Stimulated activated CD4-positive, alpha-beta T cell treated with anti-CD3 and anti-CD28 coated beads, TNF-alpha, amount 100 ng/mL, for 1 hour (primary cell): ENCODE measurements at places on chromosomes 7 and 10.

DNA sequence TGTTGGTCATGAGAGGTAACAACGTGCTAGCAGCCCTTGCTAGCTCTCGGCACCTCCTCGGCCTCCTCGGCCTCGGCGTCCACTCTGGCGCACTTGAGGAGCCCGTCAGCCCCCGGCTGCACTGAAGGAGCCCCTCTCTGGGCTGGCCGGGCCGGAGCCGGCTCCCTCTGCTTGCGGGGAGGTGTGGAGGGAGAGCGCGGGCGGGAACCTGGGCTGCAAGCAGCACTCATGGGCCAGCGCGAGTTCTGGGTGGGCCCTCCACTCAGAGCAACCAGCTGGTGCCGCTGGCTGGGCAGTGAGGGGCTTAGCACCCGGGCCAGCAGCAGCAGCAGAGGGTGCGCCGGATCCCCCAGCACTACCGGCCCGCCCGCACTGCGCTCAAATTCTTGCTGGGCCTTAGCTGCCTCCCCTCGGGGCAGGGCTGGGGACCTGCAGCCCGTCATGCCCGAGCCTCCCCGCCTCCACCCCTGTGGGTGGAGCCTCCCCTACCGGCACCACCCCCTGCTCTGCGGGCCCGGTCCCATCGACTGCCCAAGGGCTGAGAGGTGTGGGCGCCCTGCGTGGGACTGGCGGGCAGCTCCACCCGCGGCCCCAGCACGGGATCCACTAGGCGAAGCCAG, 96.1 kb downstream of the PAXIP1 start:
- DNase-seq = no peak

- DNase-seq = no peak
These were observed 14.9 kb downstream of the MET start for GRCh38 chr7:116686812-116687419.

DNA sequence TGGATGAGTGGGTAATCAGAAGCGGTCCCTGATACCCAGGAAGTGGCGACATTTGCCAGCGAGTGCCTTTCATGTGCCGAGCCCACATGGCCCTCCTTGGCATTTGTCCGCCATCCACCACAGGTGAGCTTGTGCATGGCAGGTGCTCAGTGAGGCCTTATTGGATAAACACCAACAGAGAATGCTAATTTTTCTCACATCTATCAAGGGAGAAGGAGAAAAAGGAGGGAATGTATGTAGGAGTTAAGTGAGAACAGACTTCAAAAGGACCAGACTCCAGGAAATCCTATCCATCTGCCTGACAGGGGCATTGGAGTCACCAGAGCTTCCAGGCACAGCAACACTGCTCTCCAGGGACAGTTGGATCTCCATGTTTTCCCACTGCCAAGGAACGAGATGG, 143.5 kb upstream of the ZMIZ1 start:
- DNase-seq = no peak

GRCh38 chr10:5888351-5888750, 1.3 kb downstream of the ANKRD16 start:
- no peak for DNase-seq

DNA sequence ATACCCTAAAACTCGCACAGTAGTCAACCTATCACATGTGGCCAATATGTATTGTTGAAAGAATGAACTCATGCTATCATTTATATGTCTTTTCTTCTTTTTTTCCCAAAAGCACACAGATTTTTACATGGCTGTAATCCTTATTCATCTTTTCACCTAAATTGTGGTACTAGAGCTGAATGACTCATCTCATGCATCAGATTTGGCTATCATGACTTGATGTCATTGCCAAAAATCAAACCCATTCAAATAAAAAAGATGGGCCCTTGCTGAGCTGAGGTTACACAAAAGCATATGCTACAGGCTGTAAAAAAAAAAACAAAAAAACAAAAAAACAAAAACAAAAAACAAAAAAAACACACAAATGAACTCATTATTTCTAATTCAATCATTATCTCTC, 3.3 kb upstream of the LMOD2 start:
- no peak for DNase-seq

GRCh38 chr7:157228864-157229422, 90.2 kb downstream of the UBE3C start:
- no peak for DNase-seq

- no peak for DNase-seq
These were observed 8.5 kb downstream of the MOSPD3 start for GRCh38 chr7:100620804-100621203.

- DNase-seq = no peak
These were observed 92.0 kb upstream of the GPR26 start for GRCh38 chr10:123574109-123574698.

GRCh38 chr10:49649294-49649693, 30.2 kb upstream of the C10orf53 start:
- no peak for DNase-seq

GRCh38 chr10:110323503-110323902, 18.8 kb upstream of the SMNDC1 start:
- no peak for DNase-seq

GRCh38 chr7:49669692-49670260, 103.7 kb upstream of the VWC2 start:
- no peak for DNase-seq

GRCh38 chr7:10085231-10085630, 888.4 kb upstream of the PHF14 start:
- no peak for DNase-seq

GRCh38 chr10:91768123-91768522, 30.1 kb upstream of the TNKS2 start:
- no peak for DNase-seq

DNA sequence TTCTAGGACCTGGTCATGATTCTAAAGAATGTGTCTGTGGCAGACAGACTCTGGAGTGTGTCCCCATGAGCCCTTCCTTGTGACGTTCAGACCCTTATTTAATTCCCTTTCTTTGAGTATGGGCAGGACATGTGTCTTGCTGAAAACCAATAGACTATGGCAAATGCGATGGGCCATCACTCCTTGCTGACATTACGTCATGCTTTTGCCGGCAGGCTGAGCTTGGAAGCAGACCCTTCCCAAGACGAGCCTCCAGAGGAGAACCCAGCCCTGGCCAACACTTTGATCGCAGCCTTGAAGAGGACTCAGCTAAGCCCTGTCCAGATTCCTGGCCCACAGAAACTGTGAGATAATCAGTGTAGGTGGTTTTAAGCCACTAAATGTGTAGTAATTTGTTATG, 18.4 kb upstream of the TMEM236 start:
- DNase-seq = no peak

GRCh38 chr10:114398587-114399331, 5.5 kb downstream of the AFAP1L2 start:
- no peak for DNase-seq

GRCh38 chr10:13190816-13191215, 29.5 kb downstream of the MCM10 start:
- DNase-seq = no peak

GRCh38 chr10:11260170-11260569, 242.5 kb downstream of the CELF2 start:
- no peak for DNase-seq

DNA sequence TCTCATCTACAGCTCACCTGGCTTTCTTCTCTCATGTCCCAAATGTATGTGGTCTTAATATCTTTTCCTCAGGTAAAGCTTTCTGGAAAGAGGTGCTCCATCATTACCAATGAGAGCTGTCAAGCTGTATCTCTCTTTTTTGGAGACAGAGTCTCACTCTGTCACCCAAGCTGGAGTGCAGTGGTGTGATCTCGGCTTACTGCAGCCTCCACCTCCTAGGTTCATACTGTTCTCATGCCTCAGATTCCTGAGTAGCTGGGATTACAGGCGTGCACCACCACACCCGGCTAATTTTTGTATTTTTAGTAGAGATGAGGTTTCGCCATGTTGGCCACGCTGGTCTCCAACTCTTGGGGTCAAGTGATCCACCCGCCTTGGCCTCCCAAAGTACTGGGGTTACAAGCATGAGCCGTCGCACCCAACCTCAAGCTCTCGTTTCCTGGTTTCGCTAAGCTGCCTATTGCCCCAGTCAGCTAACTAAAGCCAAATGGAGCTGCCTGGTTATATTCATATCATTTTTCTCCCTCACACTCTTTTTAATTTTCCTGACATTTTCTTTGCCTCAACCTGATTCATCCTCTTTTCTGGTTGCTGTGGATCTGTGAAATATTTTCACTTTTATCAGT, 60.5 kb downstream of the SUFU start:
- no peak for DNase-seq

DNA sequence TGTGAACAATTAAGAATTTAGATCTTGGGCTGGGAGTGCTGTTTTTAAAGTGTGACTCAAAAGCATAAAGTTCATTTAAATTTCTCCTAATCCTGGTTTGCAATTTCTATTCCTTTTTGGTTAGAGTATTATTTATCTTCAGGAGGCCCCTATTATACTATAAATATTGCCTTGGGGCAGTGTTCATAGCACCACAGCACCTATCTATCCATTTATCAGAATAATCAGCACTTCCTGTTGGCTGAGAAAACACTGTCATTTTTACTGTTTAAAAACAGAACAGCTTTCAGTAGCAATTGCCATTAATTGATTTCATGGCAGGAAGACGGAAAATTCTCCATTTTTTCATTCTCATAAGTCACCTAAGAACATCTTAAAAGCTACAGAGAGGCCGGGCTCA, 111.4 kb downstream of the KIAA1217 start:
- no peak for DNase-seq

DNA sequence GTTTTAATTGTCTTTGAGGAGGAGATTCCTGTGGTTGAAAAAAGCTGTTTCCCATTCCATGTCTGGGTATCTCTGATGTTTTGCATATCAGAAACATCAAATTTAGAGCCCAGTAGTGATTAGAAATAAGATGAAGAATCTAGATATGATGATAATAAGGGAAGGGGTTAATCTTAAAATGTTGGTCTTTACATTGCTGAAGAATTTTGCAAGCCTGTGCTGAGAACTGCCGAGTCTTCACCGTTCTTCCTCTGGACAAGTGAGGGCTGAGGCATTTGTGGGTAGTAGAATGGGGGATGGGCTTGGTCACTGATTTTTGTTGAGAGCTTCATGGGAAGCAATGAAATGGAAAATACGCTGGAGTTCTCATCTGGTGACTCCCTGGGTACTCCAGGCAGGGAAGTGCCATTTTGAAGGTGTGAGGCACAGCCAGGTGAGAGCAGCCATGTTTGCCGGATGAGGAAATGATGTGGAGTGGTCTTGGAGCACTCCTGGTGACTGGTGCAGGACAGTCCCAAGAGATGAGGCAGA, 10.2 kb downstream of the TCF7L2 start:
- no peak for DNase-seq

- no peak for DNase-seq
These were observed 218.5 kb downstream of the TCF7L2 start for GRCh38 chr10:113168584-113168983.

- no peak for DNase-seq
These were observed 43.7 kb upstream of the MKI67 start for GRCh38 chr10:128169811-128170379.

GRCh38 chr10:108445746-108446145, 1281.2 kb upstream of the SORCS1 start:
- no peak for DNase-seq

GRCh38 chr10:100713049-100713858, 32.1 kb upstream of the PAX2 start:
- DNase-seq = no peak

GRCh38 chr7:108094933-108095710, 35.0 kb downstream of the LAMB4 start:
- no peak for DNase-seq

DNA sequence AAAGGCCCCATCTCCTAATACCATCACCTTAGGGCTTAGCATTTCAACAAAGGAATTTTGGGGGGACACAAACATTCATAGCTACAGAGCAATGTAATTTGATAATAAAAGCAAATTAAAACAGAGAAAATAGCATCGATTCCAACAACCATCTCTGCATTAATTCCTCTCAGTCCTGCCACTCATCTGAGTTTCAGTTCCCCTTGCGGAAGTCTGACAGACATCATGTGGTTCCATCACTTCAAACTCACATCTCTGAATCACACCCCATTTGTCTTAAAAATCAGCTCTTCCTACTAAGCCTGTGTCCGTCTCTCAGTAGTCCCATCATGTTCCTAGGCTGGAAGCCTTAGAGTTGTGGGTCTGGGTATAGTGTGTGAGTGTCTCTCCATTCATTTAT, 3.6 kb downstream of the ADCK2 start:
- DNase-seq = no peak

DNA sequence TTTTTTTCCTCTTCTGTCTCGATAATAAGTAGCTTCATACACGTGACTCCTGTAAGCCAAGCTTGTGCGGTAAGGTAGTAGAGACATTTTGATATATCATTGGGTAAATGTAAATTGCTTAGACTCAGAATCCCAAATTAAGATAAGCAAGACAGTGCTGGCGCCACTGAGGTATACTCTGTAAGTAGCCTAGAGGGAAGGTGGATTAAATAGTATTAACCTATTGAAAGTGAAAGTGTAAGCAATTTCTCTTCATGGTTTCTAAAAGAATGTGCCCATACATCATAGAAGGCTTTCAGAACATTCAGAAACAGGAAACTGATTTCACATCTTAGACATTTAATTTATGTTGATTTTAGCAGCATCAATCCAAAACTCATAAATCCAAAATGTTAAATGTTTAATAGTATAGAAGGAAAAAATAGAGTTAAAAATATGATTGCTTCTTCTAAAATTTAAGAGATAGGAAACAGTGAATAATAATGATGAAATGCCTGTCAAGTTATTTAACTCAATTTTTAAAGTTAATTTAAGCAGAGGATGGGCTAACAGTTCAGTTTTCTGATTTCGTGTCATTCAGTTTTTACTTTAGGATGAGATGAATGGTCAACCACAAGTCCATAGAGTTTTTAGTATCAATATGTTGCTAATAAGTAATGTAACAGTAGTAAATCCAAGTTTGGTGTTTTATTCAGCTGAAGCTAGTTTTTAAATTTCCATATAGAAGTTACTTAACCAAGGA, 36.8 kb downstream of the LRRC72 start:
- no peak for DNase-seq

DNA sequence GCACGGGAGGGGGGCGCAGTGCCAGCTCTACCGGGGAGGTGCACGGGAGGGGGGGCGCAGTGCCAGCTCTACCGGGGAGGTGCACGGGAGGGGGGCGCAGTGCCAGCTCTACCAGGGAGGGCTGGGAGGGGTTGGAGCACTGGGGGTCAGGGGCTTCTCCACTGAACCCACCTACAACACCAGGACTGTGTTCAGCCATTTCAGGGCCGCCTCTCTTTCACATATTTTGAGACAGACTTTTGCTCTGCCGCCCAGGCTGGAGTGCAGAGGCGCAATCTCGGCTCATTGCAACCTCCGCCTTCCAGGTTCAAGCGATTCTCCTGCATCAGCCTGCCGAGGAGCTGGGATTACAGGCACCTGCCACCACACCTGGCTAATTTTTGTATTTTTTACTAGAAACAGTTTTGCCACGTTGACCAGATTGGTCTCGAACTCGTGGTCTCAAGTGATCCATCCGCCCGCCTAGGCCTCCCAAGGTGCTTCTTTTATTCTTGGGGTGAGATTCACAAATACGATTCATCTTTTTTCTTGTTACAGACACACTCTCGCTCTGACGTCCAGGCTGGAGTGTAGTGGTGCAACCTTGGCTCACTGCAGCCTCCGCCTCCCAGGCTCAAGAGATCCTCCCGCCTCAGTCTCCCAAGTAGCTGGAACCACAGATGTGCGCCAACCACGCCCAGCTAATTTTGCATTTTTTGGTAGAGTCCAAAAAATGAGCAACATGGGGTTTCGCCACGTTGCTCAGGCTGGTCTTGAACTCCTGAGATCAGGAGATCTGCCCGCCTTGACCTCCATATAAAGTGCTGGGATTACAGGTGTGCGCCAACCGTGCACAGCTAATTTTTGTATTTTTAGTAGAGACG, 37.0 kb downstream of the ADAP1 start:
- no peak for DNase-seq
